ENCODE measurements at places on chromosomes 6 and 20. TPM values are rescaled to one million over a fixed set of nuclear protein-coding genes. Genes with fewer than 3 reads are reported as not detected.

The APMAP gene
- 44.0 TPM for total RNA-seq

The RUNX2 gene
- total RNA-seq: 2.7 TPM

The SERPINB1 gene
- 57.1 TPM for total RNA-seq

The CLPSL1 gene
- total RNA-seq: not detected

The CD109 gene
- 4.4 TPM for total RNA-seq

The CASS4 gene
- 17.8 TPM for total RNA-seq

The HMGA1 gene
- 308 TPM for total RNA-seq

The MACROD2 gene
- not detected for total RNA-seq

The RAB22A gene
- 16.0 TPM for total RNA-seq

The FAM209B gene
- 0.45 TPM for total RNA-seq

The ANGPT4 gene
- not detected for total RNA-seq

The TAP1 gene
- total RNA-seq: 328 TPM

The GJA10 gene
- not detected for total RNA-seq

The C6orf62 gene
- 121 TPM for total RNA-seq

The HAO1 gene
- total RNA-seq: not detected

The HLA-DQA1 gene
- 2.7 TPM for total RNA-seq

The NHLRC1 gene
- 0.21 TPM for total RNA-seq

The DYNLT2 gene
- 2.6 TPM for total RNA-seq

The WFDC11 gene
- total RNA-seq: not detected

The PHACTR1 gene
- 0.47 TPM for total RNA-seq

The OR2H2 gene
- total RNA-seq: not detected

The THBS2 gene
- not detected for total RNA-seq

The C6orf52 gene
- total RNA-seq: 2.9 TPM

The SLC22A3 gene
- not detected for total RNA-seq

The NT5E gene
- 7.4 TPM for total RNA-seq

The ELMO2 gene
- 82.3 TPM for total RNA-seq

The ATP6V1G2 gene
- total RNA-seq: 2.5 TPM

The TRIM10 gene
- total RNA-seq: not detected

The IL17F gene
- not detected for total RNA-seq
